ENCODE measurements at places on chromosomes 2 and 18.
A peak's percentile ranks its signal among the peaks of the same experiment; 100 is the strongest.

GRCh38 chr2:135893374-135893794 lies 17.1 kb upstream of the MCM6 start:
- DNase-seq = no peak

GRCh38 chr2:15670981-15671380 lies 79.3 kb downstream of the DDX1 start:
- DNase-seq = no peak

DNA sequence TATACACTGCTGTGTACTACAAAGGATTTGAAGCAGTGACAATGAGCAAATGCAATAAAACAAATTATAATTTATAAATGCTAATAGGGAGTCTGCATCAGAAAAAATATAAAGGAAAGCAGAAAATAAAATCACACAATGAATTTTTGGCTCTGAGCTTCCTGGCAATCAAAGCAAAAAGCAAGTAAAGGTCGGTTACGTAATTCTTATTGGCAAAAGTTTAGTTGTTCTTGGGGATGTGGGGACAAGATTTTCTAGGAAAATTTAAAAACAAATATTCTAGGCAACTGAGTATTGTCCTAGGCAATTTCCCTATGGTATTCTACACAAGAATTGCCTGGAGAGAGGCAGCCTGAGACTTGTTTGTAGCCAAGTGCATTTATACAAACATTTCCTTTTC lies 1.8 kb downstream of the ORC2 start:
- DNase-seq = no peak

GRCh38 chr2:148130581-148130980 lies 109.7 kb downstream of the MBD5 start:
- DNase-seq = no peak

DNA sequence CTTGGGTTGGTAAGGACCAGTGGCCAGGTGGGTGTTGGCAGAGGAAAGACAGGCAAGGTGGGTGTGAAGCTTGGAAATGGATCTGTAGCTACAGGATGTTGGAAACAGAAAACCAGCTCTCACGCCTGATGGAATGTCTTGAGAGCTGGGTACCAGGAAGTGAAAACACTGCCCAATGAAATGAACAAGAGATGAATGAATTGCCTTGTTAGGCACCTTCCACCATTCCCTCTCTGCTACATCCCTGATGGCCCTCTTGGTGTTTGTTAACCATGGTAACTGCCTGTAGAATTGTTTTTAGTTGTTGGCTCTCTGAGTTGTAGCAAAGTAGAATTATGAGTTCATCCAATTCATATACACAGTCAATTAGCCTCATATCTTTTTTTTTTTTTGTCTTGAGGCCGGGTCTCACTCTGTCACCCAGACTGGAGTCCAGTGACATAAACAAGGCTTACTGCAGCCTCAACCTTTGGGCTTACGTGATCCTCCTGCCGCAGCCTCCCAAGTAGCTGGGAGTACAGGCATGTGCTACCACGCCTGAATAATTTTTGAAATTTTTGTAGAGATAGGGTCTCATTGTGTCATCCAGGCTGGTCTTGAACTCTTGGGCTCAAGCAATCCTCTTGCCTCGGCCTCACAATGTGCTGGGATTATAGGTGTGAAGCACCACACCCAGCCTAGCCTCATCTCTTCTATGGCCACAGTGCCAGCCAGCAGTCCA lies 9.5 kb downstream of the KCMF1 start:
- DNase-seq = no peak

DNA sequence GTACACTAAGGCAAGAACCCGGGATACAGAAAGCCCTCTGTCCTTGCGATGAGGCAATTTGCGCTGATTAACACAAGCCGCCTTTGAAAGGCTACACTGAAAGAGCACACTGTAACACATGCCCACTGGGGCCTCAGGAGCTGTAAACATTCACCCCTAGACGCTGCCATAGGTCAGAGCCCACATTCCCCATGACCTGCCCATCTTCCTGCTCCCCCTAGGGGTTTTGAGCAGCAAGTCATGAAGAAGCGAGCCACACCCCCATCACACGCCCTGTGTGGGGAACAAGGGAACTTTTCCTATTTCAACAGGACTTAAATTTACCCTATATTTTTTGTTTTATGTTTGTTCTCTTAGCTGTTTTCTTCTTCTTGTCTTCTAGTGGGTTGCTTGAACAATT lies 47.8 kb upstream of the SLC4A10 start:
- DNase-seq = no peak

GRCh38 chr2:27442920-27443282 lies 720 bp downstream of the KRTCAP3 start:
- no peak for DNase-seq

DNA sequence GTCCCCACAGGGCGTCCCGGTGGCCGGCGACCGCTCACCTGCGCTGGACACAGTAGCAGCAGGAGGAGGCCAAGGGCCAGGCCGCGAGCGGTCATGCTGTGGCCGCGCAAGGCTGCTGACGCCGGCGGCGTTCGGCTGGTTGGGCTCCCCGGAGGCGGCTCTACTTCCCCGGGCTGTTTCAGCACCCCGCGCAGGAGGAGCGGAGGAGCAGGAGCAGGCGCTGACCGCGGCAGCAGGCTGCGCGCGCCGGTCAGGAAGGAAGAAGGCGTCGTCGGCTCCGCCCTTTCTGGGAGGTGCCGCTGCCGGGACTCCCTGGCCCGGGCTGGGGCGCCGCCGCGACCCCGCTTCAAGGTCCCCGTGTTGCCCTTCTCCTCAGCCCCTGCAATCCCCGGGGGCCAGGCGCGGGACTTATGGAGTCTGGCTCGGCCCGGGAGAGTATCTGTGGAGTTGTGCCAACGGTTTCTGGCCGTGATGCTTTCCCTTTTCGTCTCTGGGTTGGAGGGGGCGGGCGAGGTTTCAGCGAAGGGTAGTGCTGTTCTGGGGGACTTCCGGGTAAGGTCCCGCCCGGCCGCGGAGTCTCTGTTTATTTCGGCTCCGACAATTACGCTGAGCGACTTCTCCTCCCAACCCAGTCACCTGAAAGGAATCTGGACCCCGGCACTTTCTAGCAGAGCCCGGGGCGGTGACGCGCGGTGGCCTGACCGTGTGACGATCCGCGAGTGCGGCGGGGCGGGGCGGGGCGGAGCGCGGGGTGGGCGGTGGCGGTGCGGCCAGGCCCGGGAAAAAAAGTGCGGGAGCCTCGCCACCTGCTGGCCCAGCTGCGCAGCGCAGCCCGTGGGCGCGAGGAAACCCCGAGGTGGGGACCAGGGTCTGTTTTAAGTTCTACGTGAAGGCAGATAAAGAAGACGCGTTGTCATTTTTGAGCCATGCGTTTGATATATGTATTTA lies at the start of gene NPC1:
Gene NPC1, minus strand, starts transcription at position 258 of the 948 bp plus-strand sequence. Its CDS starts 163 bp downstream, at position 95.
- DNase-seq = peak; percentile 93

GRCh38 chr18:60377778-60378469 lies 5.3 kb upstream of the MC4R start:
- DNase-seq = no peak

DNA sequence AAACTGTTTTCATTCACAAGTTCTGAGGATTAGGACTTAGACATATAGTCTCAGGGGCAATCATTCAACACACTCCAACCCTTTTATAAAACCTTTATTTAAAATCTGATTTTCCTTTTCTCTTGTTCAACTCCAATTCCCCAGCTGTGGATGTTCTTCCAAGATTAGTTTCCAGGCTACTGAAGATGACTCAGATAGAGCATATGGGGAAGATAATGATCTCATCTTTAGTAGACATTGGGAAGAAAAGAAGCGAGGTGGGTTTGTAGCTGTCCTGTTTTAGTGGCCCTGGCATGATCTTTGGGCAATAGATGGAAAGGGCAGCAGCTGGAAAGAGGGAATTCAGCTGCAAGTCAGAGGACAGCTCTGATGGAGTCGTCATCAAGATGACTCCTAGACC lies 247.7 kb upstream of the CCDC68 start:
- no peak for DNase-seq

GRCh38 chr2:207472343-207473048 lies 57.3 kb upstream of the CREB1 start:
- DNase-seq = no peak

DNA sequence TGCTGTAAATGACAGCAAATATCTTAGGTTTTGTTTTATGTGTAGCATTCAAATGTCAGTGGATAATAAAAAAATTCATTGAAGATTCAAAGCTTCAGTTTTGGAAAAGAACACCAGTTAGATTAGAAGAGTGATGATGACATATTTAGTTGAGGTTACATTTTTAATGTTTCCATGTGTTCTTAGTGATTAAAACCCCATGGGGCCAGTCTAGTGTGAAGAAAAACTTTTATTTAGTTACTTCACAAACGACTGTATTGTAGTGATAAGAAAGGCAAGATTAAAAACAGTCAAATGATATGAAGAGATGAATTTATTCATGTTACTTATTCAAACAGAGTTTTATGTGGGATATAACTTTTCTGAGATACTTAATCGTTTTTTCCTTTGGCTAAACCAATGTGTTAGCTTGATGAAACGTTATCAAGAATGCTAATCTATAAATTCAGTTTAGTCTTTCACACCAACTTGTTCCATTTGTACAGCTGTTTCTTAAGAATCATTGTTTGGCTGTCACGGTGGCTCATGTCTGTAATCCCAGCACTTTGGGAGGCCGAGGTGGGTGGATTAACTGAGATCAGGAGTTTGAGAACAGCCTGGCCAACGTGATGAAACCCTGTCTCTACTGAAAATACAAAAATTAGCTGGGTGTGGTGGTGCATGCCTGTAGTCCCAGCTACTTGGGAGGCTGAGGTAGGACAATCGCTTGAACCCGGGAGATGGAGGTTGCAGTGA lies 11.6 kb downstream of the BMPR2 start:
- no peak for DNase-seq

GRCh38 chr18:73691118-73691517 lies 456.5 kb downstream of the FBXO15 start:
- DNase-seq = no peak

DNA sequence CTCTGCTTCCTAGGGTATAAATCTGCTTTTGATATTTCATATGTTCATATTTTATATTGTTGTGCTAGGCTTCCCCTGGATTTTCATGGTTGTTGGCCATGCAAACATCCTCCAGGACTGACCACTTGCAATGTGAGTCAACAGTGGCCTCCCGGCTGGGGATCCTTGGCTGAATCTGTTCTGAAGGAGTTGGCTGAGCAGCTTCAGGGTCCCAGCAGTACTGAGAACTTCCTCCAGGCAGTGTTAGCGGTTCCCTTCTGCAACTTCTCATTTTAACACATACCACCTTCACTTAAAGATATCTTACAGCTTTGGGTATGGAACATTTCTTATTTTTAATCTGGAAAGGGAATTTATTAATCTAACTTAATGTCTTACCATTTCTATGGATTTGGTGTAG lies 122.1 kb downstream of the DTNB start:
- no peak for DNase-seq

GRCh38 chr18:58045242-58046092 lies 1.4 kb downstream of the NEDD4L start:
- DNase-seq = peak; percentile 52

DNA sequence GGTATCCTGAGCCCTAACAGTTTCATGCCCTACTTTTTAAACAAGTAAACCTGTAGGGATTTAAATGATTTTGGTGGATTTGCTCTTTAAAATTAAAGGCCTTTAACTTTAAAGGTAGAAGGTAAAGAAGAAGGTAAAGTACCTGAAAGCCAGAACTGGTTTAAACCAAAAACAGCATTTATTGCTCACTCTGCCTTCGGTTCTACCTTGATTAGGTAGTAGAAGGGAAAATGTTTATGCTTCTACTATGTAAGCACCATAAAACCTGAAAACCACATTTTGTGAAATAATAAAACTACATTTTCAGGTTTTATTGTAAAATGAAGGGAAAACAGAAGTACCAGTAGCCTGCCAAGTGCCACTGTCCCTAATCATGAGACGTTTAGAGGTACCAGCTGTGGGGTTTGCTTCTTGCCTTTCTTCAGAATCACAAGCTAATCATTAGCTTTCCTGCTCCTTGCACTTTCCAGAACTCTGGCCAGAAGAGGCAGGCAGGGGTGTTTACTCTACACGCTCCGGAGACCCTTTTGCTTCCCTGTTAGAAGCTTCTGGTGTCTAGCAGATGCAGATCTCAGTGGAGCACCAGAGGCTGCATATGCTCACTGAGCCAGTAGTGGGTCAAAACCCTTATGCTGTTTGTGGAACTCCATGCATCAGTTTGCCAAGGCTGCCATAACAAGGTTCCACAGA lies 33.3 kb downstream of the RPIA start:
- DNase-seq = no peak
